ENCODE measurements at places on chromosomes 11 and 22. TPM values are rescaled to one million over a fixed set of nuclear protein-coding genes. Genes with fewer than 3 reads are reported as not detected.

OR2AG1 gene
- not detected for total RNA-seq

DDIAS gene
- 9.2 TPM for total RNA-seq

PNPLA5 gene
- total RNA-seq, result not detected

KREMEN1 gene
- 0.99 TPM for total RNA-seq

RIC3 gene
- not detected for total RNA-seq

GRCh38 chr11:9719566-9720289, 55.9 kb downstream of the SWAP70 start:
- peak; percentile 95 for DNase-seq

DNA sequence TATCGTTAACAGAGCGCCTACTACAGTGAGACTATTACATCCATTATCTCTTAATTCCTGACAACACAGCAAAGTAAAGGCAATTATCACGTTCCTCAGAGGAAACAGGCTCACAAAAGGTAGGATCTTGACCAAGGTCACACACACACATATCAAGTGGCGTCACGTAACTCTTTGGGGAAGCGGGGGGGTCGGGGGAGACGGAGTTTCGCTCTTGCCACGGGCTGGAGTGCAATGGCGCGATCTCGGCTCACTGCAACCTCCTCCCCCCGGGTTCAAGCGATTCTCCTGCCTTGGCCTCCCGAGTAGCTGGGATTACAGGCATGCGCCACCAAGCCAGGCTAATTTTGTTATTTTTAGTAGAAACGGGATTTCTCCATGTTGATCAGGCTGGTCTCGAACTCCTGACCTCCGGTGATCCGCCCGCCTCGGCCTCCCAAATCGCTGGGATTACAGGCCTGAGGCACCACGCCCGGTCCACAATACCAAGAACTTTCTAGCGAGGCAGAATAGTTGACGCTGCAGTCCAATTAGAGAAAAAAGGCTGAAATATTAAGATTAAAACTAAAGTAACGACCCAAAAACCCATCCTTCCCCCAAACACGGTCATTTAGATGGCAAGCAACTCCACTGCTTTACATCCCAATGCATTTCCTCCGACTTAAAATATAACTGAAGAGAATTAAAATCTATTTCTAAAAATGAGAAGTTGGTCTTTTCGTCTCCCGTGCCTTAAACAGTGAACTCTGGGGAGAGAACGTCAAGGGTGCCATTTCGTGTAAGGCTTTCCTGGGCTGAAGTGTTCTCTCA, 1.2 kb downstream of the DDX17 start:
- DNase-seq, result peak; percentile 55

DNA sequence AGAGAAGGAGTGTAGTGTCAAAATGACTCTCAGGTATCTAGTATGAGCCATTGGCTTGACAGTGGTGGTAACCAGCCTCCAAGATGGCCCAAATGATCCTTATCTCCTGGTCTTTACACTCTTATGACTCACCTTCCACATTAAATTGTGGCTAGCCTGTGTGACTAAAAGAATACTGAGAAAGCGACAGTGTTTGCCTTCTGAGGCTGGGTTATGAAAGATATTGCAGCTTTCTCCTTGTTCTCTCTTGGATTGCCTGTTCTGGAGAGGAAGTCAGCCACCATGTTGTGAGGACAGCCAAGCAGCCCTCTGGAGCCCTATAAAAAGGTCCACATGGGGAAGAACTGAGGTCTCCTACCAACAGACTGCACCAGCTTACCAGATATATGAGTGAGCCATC, 15.8 kb downstream of the C11orf71 start:
- DNase-seq, result no peak

GRCh38 chr11:70656252-70656651, 257.9 kb downstream of the CTTN start:
- DNase-seq, result no peak

DNA sequence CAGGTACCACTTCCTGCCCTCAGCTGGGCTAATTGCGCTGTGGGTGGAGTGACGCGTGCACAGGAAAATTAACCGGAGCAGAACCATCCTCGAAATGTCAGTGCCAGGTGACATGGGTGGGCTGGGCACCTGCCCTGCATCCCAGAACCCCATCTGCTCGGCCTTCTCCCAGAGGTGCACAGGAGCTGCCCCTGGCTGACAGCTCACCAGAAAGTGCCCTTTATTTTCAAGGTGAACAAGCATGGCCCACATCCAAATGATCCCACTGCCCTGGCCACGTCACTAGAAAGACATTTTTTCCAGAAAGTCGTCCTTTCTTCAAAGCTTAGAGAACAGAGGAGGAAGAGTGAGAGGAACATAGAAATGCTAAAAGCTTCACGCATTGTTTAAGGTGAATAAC, 4.1 kb upstream of the ELFN2 start:
- DNase-seq, result peak; percentile 20

MS4A4A gene
- total RNA-seq, result not detected

GRCh38 chr11:80722629-80723028, 1281.8 kb upstream of the TENM4 start:
- DNase-seq, result peak; percentile 10

GRCh38 chr22:37329238-37330140, 47.2 kb downstream of the CYTH4 start:
- no peak for DNase-seq

- no peak for DNase-seq
Measured at GRCh38 chr11:64004590-64004984, 18.3 kb downstream of the OTUB1 start.

DNA sequence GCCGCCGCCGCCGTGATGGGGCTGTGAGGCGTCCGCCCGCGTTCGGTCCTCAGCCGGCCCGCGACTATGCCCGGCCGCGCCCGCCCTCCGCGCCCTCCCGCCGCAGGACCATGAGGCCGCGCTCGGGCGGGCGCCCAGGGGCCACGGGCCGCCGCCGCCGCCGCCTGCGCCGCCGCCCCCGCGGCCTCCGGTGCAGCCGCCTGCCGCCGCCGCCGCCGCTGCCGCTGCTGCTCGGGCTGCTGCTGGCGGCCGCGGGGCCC, 215 bp downstream of the ZNRF3 start:
- DNase-seq, result no peak

- DNase-seq, result no peak
Measured at GRCh38 chr11:124823512-124824376, 23.5 kb upstream of the MSANTD2 start.

DNA sequence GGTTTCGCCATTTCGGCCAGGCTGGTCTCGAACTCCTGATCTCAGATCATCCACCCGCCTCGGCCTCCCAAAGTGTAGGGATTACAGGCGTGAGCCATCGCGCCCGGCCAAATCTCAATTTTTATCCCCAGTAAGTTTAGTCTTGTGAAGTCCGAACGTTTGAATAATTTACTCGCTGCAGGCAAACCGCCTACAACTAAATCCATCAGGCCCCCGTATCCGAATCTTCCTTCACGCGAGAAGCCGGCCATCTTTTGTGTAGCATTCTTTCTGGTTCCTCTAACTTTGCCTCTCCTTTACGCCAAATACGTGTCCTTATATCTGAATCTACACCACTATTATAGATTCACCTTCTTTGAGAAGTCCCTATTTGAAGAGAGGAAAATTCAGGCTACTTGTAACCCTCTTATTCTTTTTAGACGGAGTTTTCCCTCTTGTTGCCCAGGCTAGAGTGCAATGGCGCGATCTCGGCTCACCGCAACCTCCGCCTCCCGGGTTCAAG, 581 bp upstream of the EIF3L start:
- peak; percentile 54 for DNase-seq

TAGLN gene
- total RNA-seq, result 17.9 TPM

DNA sequence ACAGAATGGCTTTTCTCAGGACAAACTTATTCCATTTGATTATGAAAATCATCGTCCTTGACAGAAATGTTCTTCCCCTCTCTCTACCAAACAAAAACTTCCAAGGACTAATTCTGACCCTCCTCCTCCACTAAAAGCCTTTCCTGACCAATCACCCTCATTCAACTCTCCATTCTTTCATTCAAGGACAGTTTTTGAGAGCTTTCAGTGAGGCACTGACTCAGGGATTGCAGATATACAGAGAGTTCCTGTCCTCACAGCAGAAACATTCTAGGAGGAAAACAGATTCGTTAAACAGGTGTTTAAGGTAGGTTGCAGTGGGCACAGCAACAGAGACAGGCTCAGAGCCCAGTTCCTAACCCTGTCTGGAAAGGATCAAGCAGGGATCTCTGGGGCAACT, 41.5 kb downstream of the OR4D9 start:
- no peak for DNase-seq

DNA sequence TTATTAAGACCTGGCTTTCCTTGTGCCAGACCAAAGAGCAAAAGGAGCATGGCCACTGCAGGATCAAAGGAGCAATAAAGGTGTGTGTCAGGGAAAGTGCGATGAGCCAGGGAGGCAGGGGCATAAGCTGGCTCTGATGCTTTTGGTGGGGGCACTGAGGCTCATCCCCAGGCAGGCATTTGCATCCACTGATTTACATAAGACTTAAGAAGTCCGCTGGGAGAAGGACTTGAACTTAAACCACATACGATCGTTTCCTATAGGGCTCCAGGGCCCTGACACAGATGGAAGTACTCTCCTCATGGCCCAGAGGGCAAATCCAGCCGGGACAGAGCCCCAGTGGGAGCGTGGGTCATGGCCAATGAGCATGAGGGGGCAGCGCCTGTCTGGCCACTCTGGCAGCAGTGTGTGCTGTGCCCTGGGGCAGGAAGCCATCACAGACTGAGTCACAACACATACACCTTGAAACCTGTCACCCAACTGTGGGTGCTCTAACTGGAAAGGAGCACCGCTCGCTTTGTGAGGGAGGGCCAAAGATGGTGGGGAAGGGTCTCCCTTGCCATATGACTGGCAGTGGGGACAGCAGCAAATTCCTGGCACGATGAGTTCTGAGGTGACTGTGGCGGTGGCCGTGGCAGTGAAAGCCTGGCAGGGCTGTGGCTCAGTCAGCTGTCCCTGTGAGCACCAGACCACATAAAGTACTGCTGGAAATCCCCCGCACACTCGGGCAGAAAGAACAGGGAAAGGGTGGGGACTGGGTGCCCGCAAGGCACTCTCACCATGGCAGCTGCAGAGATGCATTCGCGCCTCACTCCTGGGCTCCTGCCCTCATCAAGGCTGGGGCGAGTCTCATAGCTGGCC, 79.4 kb upstream of the LMO1 start:
- no peak for DNase-seq

DNA sequence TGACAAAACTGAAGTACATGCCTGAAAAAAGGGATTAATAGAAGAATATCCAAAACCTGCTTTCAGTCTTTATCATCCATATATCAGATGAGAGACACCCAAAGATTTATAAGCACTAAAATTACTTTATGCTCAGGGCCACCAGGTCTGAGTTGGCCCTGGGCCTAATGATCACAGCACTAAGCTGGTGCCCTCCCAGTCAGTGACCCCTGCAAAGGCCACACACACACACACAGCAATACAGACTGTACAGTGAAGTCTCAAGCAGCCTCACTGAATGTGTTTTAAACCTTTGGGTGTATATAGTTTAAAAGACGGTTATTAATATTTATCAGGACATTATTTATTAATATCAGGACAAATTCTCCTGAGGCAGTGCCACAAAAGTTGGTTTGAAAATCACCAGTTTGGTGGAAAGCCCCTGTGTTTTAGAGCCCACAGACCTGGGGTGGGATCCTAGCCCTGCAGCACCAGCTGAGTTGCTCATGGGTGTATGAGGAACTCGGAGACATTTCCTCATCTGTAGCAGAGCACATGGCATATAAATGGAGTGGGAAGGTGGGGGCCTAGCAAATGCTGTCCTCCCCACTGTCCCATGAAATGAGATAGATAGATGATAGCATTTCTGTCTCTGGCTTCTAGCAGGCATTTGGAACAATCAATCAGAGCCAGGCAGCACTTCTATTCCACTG, 48.4 kb upstream of the HORMAD2 start:
- DNase-seq, result no peak

DNA sequence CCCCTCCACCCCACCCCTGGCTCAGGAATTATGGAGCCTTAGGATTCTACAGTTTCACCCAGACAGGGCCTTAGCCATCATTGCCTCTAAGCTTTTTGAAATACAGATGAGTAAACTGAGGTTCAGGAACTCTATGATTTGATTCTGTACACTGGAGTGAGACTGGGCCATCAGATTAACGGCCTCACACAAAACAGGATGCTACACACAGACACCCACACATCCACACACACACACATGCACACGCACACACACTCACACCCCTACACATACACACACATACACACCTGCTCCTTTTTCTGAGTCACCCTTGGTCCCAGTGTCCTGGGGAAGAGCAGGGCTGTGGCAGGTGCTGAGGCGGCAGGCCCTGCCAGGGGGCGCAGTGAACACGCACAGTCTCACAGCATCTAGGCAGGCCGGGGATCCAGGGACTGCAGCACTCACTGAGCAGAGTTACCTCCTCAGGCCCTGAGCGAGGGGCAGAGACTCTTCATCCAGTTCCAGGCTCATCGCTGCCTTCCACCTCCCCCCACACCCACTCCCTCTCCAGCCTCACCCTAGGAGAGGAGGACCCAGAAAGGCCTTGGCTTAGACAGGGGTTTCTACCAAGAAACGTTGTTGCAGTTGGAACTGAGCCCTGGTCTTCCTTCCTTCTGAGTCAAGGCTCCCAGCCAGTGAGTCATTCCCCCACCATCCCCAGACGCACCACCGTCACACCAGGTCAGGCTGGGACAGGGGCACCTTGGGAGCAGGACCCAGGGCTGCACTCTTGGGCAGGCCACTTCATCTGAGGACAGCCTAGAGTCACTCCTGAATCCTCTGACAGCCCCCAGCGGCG, 89.8 kb upstream of the PARVA start:
- DNase-seq, result peak; percentile 95

SYT9 gene
- 0.25 TPM for total RNA-seq

GRCh38 chr11:77593883-77594282, 4.1 kb downstream of the AQP11 start:
- no peak for DNase-seq

CRYBB3 gene
- 1.7 TPM for total RNA-seq
